Left colon (tissue), 2 donors: ENCODE measurements at places on chromosomes 11 and 22. TPM values are rescaled to one million over a fixed set of nuclear protein-coding genes. Genes with fewer than 3 reads are reported as not detected.
A peak's percentile ranks its signal among the peaks of the same experiment; 100 is the strongest.

The CREB3L1 gene
- total RNA-seq, result 200 TPM

GRCh38 chr22:38214302-38215056 lies 12.7 kb downstream of the MAFF start:
- DNase-seq, result peak; percentile 84

GRCh38 chr11:79428406-79428805 lies 12.4 kb downstream of the TENM4 start:
- no peak for DNase-seq

DNA sequence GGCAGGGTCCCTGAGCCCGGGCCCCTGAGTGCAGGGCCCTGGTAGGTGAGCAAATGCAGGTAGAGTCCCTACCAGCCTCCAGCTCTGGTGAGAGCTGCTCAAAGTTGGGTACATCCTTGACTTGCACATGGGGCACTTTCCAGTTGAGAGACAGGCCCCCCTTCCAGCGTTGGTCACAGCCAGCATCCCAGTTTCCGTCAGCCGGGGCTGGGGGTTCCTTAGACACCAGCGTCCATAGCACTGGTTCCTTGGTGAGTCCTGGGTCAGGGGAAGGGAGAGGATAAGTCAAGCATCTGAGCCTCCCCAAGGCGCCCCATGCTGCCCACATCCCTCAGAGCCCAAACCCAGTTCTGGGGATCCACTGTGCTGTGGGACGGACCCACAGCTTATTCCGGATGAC lies 5.6 kb downstream of the PNPLA5 start:
- no peak for DNase-seq

DNA sequence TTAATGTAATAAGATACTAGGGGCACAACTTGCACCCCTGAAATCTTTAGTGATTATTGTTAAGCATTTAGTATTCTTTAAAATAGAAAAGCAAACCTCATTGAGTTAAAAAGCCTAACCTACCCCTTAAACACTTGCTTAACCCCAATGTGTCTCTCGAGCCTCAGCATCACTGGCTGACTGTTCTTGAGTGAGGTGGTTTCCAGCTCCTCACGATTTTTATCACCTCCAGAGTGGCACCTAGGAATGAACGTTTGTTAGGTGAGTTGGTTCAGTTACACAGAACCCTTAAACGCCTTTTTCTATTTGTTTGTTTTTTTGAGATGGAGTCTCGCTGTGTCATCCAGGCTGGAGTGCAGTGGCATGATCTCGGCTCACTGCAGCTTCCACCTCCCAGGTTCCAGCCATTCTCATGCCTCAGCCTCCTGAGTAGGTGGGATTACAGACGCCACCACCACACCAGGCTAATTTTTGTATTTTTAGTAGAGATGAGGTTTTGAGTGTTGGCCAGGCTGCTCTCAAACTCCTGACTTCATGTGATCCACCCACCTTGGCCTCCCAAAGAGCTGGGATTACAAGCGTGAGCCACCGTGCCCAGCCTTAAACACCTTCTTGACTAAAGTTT lies 13.7 kb downstream of the YWHAH start:
- DNase-seq, result no peak

DNA sequence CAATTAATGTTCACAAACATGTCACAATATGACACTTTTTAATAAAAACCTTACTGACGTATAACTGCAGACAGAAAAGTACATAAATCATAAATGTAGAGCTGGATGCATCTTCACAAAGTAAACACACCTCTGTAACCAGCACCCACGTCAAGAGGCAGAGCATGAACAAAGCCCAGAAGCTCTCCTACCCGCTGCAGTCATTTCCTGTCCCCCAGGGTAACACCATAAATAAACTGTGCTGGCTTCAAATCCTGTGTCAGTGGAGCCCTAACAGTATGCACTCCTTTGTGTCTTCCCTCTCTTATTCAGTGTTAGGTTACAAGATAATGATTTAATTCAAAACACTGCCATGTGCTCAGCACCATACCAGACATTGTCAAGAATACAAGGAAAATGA lies 5.7 kb downstream of the SYT13 start:
- no peak for DNase-seq

GRCh38 chr11:72378704-72379383 lies 55.5 kb downstream of the CLPB start:
- peak; percentile 36 for DNase-seq

The OR52A1 gene
- total RNA-seq, result not detected

GRCh38 chr22:32880893-32881596 lies 79.5 kb downstream of the TIMP3 start:
- DNase-seq, result peak; percentile 28

GRCh38 chr11:30281476-30282288 lies 41.2 kb upstream of the ARL14EP start:
- no peak for DNase-seq

DNA sequence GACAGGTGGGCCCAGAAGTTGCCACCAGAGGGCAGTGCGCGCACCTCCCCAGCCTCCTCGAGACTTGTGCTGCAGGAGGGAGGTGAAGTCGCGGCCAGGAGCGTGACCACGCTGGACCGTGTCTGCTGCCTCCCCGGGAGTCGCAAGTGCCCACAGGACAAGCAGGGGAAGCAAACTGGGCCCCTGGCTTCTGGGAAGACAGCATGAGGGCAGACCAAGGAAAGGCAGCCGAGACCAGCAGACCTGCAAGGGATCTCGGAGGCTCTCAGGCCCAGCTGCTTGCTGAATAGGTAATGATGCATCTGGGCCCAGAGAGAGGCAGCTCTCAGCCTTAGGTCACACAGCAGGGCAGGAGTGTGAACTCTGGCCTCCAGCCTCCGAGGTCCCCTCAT lies 17.0 kb upstream of the IL2RB start:
- DNase-seq, result peak; percentile 93

DNA sequence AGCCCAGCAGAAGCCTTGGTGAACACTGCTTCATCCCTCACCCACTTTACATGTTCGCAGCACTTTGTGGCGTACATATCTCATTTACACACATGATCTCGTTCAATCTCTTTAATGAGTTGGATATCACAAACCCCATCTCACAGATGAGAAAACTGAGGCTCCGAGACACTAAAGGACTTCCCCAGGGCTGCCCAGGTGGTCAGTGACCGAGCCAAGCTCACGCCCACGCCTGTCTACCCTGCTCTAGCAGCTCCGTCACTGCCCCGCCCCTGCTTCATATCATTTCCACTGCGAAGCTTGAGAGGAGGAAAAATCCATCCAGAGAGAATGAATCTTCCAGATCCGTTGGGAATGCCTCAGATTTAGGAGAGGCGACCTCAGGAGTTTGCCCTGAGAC lies 11.8 kb upstream of the DSCAML1 start:
- DNase-seq, result peak; percentile 73

GRCh38 chr11:44456544-44457300 lies 108.7 kb upstream of the CD82 start:
- no peak for DNase-seq

The CRYBB3 gene
- 0.70 TPM for total RNA-seq

DNA sequence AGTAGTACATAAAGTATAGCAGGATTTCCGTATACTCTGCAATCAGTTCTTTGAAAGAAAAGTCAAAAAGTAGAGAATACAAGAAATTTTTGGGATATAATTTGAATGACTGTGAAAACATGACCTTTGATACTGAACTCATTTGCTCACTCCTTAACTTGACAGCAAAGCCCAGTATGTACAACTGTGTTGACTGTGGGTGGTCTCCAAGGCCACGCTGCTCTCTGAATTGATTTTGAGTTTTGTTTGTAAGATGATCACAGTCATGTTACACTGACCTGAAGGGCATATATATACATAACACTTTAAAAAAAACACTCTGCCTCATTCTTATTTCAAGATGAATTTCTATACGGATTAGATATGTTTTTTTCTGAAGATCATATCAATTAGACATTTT lies 9.5 kb upstream of the AMOTL1 start:
- no peak for DNase-seq

The GAL3ST3 gene
- not detected for total RNA-seq

DNA sequence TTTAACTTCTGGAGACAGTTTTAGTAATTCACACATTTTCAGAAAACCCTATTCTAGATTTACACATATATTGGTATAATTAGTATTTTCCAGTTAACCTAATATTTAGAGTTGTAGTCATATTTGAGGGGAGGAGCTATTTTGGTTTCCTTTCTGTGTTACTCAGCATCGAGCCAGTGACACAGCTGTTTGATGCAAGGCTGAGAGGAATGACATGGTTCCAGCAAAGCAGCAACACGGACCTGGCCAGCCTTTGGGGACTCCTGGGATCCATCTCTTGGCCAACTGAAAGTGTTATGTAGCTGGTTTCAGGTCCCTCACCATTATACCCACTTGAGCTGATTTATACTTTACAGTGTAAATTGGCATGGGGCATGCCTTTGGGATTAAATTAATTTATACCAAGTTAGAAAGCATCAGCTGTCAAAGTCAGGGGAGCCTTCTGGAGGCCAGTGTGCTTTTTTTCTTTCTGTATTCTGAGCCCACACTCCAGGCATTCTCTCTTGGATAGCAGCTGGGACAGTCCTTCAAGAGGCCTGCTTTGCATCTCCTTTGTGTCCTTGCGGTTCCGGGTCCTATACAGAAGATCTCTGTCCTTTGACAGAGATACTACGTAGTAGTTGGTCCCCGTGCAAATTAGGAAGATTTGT lies 91.3 kb upstream of the SLC25A18 start:
- no peak for DNase-seq

DNA sequence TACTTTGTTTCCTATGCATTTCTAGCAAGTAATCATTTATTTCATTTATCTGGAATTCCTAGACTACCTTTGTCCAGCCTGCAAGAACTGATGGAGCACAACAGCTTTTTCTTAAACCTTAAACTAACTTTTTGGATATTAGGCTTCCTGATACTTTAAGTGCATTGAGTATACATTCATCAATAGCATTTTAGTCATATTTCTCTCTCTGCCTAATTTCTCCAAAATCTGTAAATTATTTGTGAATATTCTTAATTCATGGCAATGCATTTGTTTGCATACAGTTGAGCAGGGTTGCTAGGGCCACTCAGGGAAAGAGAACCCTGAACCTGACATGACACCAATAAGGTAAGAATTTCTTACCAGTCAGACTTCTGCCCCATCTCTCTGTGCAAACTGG lies 29.1 kb upstream of the APLNR start:
- no peak for DNase-seq

GRCh38 chr22:48448821-48449220 lies 1378.9 kb downstream of the BRD1 start:
- no peak for DNase-seq

The CRYBA4 gene
- total RNA-seq, result not detected

The RHBDD3 gene
- total RNA-seq, result 13.4 TPM

GRCh38 chr22:42492323-42492690 lies 27.3 kb downstream of the RRP7A start:
- no peak for DNase-seq

The NAV2 gene
- 21.7 TPM for total RNA-seq

- no peak for DNase-seq
Observed at GRCh38 chr11:72723508-72723907, 28.7 kb downstream of the ARAP1 start.

GRCh38 chr22:44753189-44754042 lies 1.0 kb downstream of the ARHGAP8 start:
- DNase-seq, result no peak

The TTC36 gene
- 0.58 TPM for total RNA-seq

GRCh38 chr11:121810291-121810690 lies 305.7 kb downstream of the BLID start:
- no peak for DNase-seq

DNA sequence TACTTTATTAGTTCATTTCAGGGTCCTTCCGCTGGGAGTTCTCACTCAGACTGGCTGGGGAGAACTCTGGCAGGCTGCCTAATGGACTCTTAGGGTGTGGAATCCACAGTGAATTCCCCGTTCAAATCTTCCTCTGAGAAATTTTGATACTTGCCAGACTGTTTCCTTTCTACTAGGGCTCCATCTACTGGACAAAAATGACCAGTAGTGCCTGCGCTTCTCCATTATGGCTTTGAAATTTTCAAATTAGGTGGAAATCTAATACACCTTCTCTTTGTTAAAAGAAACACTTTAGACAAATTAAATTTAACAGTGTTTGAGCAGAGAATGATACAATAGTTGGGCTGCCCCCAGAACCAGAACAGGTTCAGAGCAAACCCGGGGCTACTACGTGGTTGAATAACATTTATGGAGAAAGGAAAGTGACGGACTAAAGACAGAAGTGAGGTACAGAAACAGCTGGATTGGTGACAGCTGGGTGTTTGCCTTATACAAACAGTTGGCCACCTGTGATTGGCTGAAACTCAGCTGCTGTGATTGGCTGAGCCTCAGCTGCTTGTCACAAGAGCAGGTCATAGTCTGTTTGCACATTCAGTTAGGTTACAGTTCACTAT lies 52.9 kb upstream of the FDX1 start:
- peak; percentile 67 for DNase-seq

The MPPED2 gene
- 2.9 TPM for total RNA-seq

GRCh38 chr22:26658161-26658560 lies 773 bp downstream of the MIAT start:
- no peak for DNase-seq

The CCDC117 gene
- 17.0 TPM for total RNA-seq

The CHADL gene
- total RNA-seq, result 0.61 TPM

The SPI1 gene
- 15.8 TPM for total RNA-seq

The HEPN1 gene
- total RNA-seq, result not detected

GRCh38 chr11:131855320-131855719 lies 484.9 kb downstream of the NTM start:
- no peak for DNase-seq

The PRDM11 gene
- total RNA-seq, result 6.6 TPM

The GANAB gene
- total RNA-seq, result 270 TPM

The MUC6 gene
- total RNA-seq, result not detected

DNA sequence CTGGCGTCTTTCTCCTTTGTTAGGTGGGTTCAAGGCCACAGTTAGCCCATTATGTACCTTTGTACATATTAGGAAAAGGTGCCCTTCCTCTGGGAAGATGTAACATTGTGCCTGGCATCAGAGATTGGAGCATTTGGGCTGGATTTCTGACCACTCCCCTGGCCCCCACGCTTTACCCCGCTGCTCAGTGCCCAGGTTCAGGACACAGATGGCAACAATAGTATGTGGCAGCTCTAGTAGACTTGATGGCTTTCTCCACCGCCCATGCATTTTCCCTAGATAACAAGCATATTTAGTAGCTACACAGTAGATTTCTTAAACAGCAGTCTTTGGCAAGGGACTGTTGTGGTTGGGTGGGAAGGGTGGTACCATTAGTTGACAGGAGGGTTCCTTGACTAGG lies 53.1 kb downstream of the YAP1 start:
- DNase-seq, result no peak

DNA sequence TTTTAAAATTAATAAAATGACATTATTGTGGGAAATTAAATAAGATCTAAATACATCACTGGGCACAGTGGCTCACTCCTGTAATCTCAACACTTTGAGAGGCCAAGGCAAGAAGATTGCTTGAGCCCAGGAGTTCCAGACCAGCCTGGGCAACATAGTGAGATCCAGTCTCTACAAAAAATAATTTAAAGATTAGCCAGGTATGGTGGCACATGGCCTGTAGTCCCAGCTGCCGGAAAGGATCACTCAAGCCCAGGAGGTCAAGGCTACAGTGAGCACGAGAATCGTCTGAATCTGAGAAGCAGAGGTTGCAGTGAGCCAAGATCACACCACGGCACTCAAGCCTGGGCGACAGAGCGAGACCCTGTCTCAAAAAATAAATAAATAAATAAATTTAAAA lies 15.9 kb upstream of the CARD10 start:
- DNase-seq, result no peak

- DNase-seq, result peak; percentile 39
Observed at GRCh38 chr22:38080850-38081635, 2.9 kb downstream of the SLC16A8 start.

The OR8D1 gene
- not detected for total RNA-seq

GRCh38 chr11:34234086-34234740 lies 123.6 kb downstream of the ABTB2 start:
- DNase-seq, result peak; percentile 84

The HBG1 gene
- not detected for total RNA-seq

- no peak for DNase-seq
Observed at GRCh38 chr11:102426000-102426399, 26.6 kb downstream of the TMEM123 start.

The GUCD1 gene
- 219 TPM for total RNA-seq
